Dermis blood vessel endothelial cell (primary cell): ENCODE measurements at places on chromosomes 5 and 9. TPM values are rescaled to one million over a fixed set of nuclear protein-coding genes. Genes with fewer than 3 reads are reported as not detected.

- DNase-seq = no peak
Observed at GRCh38 chr9:114722081-114722621, 40.2 kb upstream of the TEX48 start.

GRCh38 chr9:16721972-16722371 is 148.5 kb downstream of the BNC2 start:
- peak; percentile 28 for DNase-seq

TNC gene
- total RNA-seq = 1.8 and 5.1 TPM in 2 replicates

GABRA6 gene
- total RNA-seq = not detected in 2 replicates

- peak; percentile 22 for DNase-seq
Observed at GRCh38 chr5:140868721-140869554, at the start of gene PCDHA11. Gene PCDHA11 (plus strand): TSS chr5:140868957. CDS start chr5:140869104, 147 bp downstream.

DNA sequence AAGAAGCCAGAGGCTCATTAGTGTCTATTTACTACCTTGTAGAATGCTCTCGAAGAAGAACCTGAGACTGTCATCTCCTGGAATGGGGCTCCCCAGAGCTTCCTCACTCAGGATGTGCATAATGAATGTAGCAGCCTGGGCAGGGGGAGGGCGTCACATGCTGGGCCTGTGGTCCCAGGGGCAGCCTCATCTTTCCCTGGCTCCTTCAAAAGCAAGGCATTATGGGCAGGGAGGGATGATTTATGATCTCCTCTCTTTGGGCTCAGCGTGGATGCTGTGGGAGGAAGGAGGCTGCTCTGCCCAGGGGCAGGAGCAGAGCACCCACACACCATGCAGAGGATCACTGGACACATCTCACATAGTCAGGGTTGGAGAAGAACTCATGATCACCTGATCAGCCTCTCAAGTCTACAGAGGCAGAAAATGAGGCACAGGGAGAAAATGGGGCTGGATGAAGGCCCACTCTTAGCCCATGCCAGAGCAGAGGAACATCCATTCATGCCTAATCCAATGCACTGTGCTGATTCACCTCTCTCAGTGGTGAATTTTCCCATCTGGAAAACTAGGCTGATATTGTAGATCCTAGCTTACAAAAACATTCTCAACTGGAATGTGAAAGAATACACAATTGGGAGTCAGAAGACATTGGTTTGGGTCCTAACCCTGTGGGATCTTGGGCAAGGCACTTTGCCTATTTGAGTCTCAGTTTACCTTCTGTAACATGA is 173.7 kb downstream of the CARTPT start:
- DNase-seq = no peak

DIPK1B gene
- 172 and 238 TPM in 2 replicates for total RNA-seq

GRCh38 chr5:133232435-133232834 is 180.6 kb downstream of the HSPA4 start:
- no peak for DNase-seq

- DNase-seq = no peak
Observed at GRCh38 chr5:76040806-76041205, 42.4 kb upstream of the SV2C start.

DNA sequence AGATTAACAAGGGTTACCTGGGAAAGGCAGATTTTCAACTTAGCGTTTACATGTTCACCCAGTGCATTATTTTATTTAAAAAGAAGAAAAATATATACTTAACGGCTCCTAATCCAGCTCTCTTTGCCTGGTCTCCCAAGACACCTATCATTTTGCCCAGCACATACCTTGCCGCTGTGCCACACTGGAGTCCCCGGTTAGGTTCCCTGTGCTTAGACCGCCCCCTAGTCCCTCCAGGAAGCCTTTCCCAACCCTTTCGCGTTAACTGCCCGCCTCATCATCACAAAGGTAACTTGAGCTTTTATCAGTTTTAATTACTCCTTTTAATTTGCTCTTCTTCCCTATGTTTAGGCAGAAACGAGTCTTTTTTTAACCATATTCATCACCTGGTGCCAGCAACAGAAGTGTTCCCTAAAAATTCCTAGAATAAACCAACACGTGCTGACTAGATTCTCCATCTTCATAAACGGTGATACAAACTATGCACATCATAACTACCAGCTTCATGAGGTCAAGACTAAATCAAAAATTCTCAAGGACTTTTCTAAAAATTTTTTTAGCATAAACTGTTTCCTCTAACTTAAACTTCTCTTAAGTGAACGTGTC is 19.7 kb downstream of the DNAJA1 start:
- peak; percentile 65 for DNase-seq
